HFFc6 (cell line): ENCODE measurements at places on chromosomes 16 and 17. TPM values are rescaled to one million over a fixed set of nuclear protein-coding genes. Genes with fewer than 3 reads are reported as not detected.

DNA sequence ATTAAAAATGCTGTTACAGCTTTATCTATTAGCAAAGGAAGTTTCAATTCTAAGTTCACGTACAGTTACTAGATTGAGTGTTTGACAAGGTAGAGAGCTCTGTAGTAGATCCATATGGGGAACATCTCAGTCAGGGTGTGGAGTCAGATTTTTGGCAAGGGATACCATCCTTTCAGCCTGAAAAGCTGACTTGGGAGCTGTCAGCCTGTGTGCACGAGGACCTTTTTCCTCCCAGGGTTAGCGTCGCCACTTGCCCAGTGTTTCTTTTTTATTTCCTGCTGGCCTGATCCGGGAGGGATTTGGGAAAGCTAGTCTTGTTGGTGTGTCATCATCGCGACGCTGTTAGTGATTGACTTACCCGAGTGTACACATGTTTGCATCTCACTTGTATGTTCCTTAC is 29.5 kb downstream of the WWOX start:
- no peak for DNase-seq

DNA sequence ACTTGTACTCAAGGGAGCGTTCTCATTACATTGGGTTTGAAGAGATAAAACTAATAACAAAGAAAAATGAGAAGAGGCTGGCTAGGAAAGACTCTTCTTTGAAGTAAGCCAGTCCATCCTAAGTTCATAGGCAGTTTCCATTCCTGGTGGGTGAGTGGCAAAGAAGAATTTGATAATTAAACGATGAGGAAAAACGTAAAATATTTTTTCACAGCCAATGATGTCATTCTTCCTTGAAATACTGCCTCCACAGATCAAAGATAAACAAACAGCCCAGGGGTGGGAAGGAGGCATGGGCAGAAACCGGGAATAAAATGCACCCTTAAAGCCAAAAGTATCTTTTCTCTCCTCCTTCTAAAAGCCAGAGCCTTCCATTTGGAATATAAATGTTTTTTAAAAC is 346.6 kb downstream of the PMP22 start:
- DNase-seq, result peak; percentile 32

KRT10 gene
- 44.7 to 69.3 TPM (median 63.9 TPM) in 3 replicates for total RNA-seq

DNA sequence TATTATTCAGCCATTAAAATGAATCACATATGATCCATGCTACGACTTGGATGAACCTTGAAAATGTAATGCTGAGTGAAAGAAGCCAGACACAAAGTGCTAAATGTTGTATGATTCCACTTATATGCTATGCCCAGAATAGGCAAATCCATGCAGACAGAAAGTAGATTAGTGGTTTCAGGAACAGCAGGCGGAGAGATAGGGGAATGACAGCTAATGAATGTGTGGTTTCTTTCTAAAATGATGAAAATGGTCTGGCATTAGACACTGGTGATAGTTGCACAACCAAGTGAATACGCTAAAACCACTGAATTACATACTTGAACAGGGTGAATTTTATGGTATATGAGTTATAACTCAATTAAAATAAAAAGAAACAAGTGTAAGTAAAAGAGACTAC is 121.8 kb upstream of the NOG start:
- DNase-seq, result peak; percentile 2

DNA sequence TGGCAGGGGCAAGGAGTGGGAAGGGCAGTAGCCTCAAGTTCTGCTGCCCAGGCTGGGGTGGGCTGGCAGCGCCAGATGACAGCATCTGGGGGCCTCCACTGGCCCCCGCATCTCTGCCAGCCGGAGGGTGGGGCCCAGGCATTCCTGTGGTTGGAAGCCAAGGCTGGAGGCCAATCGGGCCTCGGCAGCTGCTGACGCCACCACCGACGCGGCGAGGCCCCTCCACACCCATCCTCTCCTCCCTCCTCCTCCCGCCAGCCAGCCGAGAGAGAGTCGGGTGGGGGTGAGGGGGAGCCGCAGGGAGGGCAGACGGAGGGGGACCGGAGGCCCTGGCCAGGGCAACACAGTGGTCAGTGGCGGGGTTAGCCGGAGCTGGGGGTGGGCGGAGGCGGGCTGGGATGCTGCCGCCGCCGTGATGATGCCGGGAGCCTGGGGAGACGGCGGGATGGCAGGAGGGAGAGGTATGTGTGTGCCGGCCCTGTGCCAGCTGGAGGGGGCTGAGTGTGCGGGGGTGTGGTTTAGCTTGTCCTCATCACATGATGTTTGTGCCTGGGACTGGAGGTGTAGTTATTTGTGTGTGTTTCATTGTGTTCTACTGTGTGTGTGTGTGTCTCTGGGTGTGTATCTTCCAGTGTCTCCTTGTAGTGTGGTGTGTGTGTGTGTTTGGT is 36.6 kb downstream of the ARHGAP23 start:
- DNase-seq, result peak; percentile 91

SDK2 gene
- not detected in 3 replicates for total RNA-seq

DNA sequence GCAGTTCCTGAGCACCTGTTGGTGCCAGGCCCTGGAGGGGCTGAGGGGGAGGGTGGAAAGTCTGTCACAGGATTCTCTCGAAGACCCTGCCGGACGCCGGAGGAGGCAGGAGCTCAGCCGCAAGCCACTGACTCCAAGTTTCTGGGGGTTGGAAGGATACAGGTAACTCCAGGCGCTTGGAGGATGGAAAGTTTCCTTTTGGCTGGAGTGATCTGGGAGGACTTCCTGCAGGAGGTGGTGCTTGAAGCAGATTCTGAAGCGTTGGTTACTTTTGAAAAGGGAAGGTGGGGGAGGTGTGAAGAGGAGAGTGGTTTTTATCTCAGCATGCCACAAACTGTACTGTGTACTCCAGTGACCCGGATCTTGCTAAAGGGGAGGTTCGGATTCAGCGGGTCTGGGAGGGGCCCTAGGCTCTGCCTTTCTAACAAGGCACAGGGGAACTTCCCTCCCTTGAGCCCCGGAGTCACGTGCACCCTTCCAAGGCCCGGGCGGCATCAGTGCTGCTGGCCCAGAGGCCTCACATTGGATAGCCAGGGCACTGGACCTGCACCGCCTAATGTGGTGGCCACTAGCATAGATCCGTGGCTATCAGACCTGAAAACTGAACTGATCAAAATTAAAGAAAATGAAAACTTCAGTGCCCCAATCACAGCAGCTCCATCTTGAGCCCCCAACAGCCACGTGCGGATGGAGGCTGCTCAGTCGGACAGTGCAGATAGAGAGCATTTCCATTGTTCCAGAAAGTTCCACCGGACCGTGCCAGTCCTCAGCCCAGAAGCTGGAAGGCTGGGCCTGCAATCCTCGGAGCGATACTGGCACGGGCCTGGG is 42.2 kb upstream of the GSE1 start:
- no peak for DNase-seq

DNA sequence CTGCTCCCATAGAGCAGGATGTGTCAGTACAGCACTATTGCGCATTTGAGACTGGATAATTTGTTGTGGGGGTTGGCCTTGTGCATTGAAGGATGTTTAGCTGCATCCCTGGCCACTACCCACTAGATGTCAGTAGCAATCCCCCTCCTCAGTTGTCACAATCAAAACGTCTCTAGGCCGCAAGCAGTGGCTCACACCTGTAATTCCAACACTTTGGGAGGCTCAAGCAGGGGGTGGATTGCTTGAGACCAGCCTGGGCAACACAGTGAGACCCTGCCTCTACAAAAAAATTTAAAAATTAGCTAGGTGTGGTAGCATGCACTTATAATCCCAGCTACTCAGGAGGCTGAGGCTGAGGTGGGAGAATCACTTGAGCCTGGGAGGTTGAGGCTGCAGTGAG is 48.4 kb downstream of the CENPV start:
- no peak for DNase-seq

GRCh38 chr16:57940382-57940966 is 30.5 kb downstream of the CNGB1 start:
- no peak for DNase-seq

DNA sequence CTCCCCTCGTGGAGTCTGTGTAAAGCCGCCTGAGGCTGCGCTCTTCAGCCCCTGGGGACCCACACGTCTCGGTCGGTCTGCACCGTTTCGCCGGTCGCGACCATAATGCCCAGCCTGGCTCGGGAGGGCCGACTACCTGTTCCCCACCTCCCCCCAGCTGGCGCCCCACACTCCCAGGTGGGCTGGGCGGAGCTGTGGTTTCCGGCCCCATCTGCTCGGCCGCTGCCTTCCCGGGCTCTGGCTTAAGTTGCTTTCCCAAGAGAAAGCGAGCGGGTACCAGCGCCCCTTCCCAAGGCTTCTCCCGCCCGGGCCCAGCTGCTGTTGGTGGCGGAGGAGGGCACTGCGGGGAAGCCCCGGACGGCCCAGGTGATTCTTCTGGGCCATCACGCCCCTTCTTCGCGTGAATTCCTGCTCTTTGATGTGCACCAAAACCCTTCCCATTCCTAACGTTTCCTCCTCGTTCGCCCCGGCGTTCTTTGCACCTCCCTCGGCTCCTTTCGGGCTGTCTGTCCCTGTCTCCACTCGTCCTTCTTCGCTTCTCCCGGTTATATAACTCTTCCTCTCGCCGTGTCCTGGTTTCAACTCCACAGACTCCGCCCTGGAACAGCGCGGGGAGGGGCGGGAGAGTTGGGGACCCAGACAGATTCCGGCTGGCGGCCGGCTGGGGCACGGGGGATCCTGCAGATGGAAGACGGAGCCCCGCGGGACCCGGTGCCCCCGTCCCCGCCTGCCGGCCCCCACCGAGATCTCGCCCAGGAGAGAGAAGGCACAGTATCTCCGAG is 2.0 kb downstream of the KDM6B start:
- DNase-seq, result peak; percentile 61

PLD6 gene
- 2.3 to 3.3 TPM (median 2.9 TPM) in 3 replicates for total RNA-seq

DNA sequence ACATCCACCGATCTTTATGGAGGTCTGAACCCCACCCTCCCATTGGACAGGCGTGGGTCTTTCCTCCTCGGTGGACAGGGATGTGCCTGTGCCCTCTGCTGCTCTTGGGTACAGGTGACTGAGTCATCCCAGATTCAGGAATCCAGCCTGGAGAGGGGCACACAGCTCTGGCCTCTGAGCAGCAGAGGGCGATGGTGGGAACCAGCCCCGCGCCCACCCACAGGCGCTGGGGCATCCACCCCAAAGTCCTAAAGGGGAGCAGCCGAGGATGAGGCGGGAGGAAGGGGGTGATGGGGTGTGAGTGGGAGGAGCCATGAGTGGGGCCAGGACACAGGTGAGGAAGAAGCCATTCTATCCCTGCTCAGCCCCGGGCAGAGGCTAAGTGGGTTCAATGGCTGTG is 35.0 kb downstream of the ENGASE start:
- no peak for DNase-seq

GRCh38 chr17:273981-274832 is 78.4 kb downstream of the RPH3AL start:
- DNase-seq, result no peak

GRCh38 chr16:51490866-51491265 is 339.8 kb upstream of the SALL1 start:
- no peak for DNase-seq

KRTAP4-4 gene
- total RNA-seq, result not detected in 3 replicates

GRCh38 chr17:9612006-9612405 is 33.3 kb upstream of the USP43 start:
- DNase-seq, result no peak

DNA sequence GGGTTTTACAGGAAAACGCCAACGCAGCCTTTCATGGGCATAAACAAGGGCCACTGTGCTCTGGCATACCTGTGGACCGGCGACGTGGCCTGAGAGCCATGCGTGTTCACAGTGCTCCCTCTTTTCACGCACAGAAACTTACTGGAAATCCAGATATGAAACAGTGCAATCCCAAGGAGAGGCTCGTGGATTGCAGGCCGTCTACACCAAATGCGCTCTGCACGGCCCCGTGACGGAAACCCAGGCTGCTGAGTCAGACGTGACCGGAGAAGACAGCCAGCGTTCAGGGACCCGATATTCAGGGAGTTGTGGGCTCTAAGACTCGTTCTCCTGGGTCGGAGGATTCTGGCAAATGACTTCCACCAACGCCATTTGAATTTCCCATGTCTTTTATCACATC is 129.2 kb downstream of the FOXL1 start:
- DNase-seq, result no peak

FAM83G gene
- total RNA-seq, result 19.6 to 22.9 TPM (median 21.5 TPM) in 3 replicates

DNA sequence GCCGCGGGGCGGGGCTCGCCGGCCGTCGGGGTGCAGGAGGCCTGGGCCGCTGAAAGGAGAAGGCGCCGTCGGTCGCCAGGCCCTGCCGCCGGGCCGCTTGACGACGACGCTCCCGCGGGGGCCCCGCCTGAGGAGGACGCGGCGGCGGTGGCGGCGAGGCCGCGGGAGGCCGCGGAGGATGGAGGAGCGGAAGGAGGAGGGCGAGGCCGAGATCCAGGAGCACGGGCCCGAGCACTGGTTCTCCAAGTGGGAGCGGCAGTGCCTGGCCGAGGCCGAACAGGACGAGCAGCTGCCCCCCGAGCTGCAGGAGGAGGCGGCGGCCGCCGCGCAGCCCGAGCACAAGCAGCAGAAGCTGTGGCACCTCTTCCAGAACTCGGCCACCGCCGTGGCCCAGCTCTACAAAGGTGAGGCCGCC is 430 bp downstream of the HAPSTR1 start:
- no peak for DNase-seq

DNA sequence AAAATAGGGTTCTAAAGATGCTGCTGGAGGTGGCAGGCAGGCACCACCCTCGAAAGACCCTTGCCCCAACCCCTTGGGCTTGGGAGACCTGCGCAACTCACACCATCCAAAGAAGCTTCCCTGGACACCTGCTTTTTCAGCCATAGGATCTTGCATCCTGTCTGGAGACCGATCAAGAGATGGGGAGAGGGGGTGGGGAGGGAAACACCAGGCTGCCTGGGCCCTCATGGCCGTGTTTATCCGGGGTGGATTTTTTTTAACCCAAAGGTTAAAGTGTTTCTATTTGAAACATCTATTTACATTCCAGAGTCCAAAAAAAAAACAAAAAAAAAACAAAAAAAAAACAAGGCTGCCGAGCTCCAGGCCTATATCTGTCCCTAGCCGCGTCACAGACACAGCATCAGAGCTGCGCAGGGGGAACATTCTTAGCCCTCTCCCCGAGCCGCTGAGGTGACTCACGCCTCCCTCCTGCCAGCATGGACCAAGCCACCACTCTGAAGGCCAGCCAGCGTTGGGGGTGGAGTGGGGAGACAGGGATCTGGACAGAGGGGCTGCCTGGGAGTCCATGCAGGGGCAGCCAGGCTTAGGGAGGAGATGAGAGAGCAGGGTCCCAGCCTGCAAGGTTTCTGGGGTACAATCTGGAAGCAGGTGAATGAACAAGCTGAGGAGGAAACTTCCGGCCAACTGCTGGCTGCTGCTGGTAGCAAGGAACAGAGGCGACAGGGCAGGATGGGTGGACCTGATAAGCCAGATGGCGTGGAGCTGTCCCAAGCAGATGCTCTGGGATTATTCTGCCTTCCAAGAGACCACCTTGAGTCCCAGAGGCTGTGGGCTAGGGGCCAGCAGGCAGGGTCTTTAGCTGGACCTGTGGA is 14.8 kb downstream of the HDAC5 start:
- DNase-seq, result peak; percentile 97

DNA sequence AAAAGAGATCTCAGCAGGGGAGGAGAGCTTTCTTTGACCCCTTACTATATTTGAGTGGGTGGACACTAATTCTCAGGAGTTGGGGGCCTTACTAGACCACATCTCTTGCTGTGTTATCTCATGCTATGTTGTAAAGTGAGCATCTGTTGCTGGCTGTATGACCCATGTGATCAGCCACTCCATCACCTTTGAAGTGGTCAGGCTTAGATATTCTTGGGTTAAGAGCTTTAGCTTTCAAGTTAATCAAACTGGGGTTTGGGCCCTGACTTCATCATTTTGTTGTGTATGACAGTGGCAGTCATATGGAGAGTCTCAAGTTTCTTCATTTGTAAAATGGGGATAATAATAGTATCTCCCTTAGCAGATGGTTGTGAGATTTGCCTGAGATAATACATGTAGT is 201.1 kb downstream of the FTO start:
- no peak for DNase-seq
